ENCODE measurements at places on chromosomes 1 and 21.

DNA sequence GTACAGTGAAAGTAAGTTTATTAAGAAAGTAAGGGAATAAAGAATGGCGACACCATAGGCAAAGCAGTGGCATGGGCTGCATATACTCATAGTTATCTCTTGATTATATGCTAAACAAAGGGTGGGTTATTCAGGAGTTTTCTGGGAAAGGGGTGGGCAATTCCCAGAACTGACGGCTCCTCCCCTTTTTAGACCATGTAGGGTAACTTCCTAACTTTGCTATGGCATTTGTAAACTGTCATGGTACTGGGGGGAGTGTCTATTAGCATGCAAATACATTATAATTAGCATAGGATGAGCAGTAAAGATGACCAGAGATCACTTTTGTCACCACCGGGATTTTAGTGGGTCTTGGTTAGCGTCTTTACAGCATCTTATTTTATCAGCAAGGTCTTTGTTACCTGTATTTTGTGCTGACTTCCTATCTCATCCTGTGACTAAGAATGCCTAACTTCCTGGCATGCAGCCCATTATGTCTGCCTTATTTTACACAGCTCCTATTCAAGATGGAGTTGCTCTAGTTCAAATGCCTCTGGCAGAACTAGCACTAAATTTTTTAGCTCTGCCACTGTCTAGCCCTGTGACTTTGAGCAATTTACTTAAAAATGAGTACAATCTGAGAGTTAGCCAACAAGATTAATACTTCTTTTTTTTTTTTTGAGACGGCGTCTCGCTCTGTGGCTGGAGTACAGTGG, 110.3 kb upstream of the PALMD start:
- DNase-seq = no peak

- no peak for DNase-seq
Measured at GRCh38 chr21:27735699-27736098, 768.8 kb upstream of the ADAMTS5 start.

DNA sequence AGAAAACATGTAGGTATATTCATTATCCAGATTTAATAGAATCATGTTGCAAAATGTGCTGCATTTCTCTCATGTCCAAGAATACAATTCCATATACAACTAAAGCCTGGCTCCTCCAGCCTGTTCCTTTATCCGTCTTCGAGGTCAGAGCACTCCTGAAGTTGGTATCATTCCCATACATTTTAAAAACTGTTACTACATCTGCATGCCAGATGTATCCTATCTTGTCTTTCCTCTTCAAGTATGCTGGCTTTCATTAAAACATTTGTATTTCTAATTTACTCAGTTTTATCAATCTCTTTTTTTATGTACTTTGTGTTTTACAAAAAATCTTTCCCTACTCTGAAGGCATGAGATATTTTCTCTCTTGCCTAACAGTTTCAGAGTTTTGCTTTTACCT, 536.6 kb upstream of the USP24 start:
- DNase-seq = no peak

GRCh38 chr21:36065497-36066036, 4.3 kb upstream of the CBR1 start:
- DNase-seq = no peak
